ENCODE measurements at places on chromosomes 1 and 21. TPM values are rescaled to one million over a fixed set of nuclear protein-coding genes. Genes with fewer than 3 reads are reported as not detected.

Gene TSSK3
- total RNA-seq: not detected

Gene OR2G6
- total RNA-seq: not detected

Gene EPB41
- 2.9 TPM for total RNA-seq

Gene PARP1
- 63.9 TPM for total RNA-seq

Gene BRDT
- total RNA-seq: not detected

Gene RIPPLY3
- not detected for total RNA-seq

Gene RGS16
- 0.10 TPM for total RNA-seq

Gene GSTM2
- total RNA-seq: 21.6 TPM

Gene ZSWIM5
- total RNA-seq: 0.39 TPM

Gene OR2T6
- not detected for total RNA-seq

Gene DNAI4
- total RNA-seq: 1.8 TPM

Gene TMEM240
- 1.2 TPM for total RNA-seq

Gene LRRC38
- total RNA-seq: not detected

Gene NPPA
- total RNA-seq: not detected

Gene ZNF593OS
- total RNA-seq: not detected

Gene UBL4B
- not detected for total RNA-seq

Gene MYBPH
- total RNA-seq: 1.0 TPM

Gene IVNS1ABP
- total RNA-seq: 14.9 TPM

Gene PLA2G5
- 6.5 TPM for total RNA-seq

Gene TMPRSS15
- total RNA-seq: not detected

Gene RAB25
- total RNA-seq: not detected

Gene PCP4
- total RNA-seq: not detected

Gene NBPF6
- total RNA-seq: not detected

Gene ZYG11A
- total RNA-seq: 0.78 TPM

Gene LPAR3
- not detected for total RNA-seq

Gene MPL
- total RNA-seq: not detected

Gene SPRR3
- not detected for total RNA-seq

Gene CELA2A
- total RNA-seq: not detected

Gene SYCP1
- total RNA-seq: not detected

Gene KDF1
- total RNA-seq: not detected

Gene EPHB2
- 1.9 TPM for total RNA-seq

Gene MANEAL
- 0.81 TPM for total RNA-seq

Gene SLC44A5
- total RNA-seq: 0.25 TPM

Gene FCRL6
- not detected for total RNA-seq

Gene FCER1A
- total RNA-seq: not detected

Gene HIVEP3
- 1.8 TPM for total RNA-seq

Gene OR2M5
- not detected for total RNA-seq

Gene BGLAP
- total RNA-seq: not detected

Gene TFF3
- not detected for total RNA-seq

Gene MFAP2
- total RNA-seq: 85.2 TPM

Gene PALMD
- 4.0 TPM for total RNA-seq

Gene NUAK2
- 3.6 TPM for total RNA-seq

Gene IL19
- total RNA-seq: not detected

Gene NID1
- 721 TPM for total RNA-seq
